ENCODE measurements at places on chromosomes 1 and 21. TPM values are rescaled to one million over a fixed set of nuclear protein-coding genes. Genes with fewer than 3 reads are reported as not detected.
A peak's percentile ranks its signal among the peaks of the same experiment; 100 is the strongest.

DNA sequence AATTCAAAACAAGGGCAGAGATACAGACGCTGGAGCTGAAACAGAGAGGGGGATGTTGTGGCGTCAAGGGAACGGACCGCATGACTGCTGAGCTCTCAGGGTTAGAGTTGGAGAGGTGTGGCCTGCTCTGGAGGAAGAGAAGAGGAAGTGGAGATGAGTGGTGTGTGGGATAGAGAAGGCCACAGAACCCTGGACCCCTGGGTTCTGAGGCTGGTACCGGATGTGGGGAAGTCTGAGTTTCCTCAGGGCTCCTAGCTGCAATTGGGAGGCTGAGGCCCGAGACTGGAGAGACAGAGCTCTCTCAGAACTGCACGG lies 1.8 kb downstream of the BCAN start:
- H3K4me3 ChIP-seq: no peak overlapping the region
- no peak overlapping the region for H3K27ac ChIP-seq
- peaks cover 17% of the 10 kb centered on the region for H3K27me3 ChIP-seq
- H3K36me3 ChIP-seq: no peaks in the 10 kb centered on the region

DNA sequence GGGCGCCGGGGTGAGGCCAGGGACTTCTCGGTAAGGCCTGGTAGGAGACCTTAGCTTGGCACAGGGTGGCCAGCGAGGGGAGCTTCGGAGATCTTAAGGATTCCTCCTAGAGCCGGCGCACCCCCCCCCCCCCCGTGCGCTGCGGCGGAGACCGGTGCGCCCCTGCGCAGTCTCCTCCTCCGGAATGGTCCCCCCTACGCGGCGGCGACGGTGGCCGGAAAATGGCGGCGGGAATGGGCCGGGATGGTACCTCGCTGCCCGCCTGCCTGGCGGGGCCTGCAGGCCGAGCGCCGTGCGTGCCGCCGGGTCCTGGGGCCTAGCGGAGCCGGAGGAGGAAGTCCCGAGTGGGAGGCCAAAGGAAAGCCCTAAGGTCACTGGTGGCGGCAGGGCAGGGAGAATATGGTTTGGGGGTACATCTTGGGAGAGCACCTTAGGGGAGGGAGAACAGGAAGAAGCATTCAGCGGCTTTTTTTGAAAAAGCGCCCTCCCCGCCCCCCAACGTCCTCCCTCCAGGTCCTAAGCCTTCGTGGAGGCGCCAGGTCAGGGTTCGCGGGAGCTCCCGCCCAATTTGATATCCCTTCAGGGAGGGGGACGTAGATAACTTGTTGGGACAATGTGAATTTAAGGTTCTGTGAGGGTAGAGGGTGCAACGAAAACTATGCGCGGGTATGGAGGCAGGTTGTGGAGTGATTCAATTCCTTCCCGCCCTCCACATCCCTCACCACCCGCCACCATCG lies 429 bp downstream of the SRRM1 start:
- H3K27me3 ChIP-seq: no peaks in the 10 kb centered on the region
- H3K4me3 ChIP-seq: peak overlapping the region; percentile 90

DNA sequence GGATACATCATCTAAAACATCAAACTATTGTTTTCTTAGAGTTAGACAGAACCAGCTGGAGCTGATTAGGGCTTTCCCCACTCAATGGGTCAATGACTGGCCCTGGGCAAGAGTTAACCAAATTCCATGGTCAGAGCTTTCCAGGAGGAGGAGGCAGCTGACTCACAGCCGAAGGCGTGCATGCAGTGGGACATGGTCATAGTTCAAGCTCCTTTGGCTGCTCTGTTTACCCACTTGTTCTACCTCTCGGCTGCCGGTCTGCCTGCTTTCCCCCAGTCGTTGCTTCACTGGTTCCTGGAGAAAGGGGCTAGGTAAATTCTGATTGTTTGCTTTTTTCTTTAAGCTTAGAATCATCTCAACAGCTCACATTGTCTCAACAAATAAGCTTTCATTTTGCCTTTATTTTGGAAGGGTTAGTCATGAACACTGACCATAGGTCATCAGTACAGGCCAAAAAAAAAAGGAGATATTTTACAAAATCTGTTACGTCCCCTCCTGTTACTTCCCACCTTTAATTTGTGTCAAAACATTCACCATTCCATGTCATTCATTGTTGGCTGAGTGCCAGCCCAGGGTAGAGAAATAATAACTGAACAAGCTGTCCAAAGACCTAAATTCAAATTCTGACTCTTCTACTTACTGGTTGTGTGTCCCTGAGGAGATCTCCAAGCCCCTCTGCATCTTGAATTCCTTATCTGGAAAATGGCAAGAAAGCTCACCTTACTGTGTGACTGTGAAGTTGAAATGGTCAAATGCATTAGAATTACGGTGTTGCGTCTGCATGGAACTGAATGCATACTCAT lies 12.0 kb downstream of the MAB21L3 start:
- peak overlapping the region; percentile 31 for H3K27ac ChIP-seq
- H3K27me3 ChIP-seq: no peaks in the 10 kb centered on the region
- DNase-seq: peak; percentile 68
- H3K36me3 ChIP-seq: no peaks in the 10 kb centered on the region
- no peak overlapping the region for H3K4me3 ChIP-seq

GRCh38 chr1:20565234-20565633 lies 12.9 kb downstream of the FAM43B start:
- no peak for DNase-seq
- H3K4me3 ChIP-seq: no peak overlapping the region
- H3K4me1 ChIP-seq: no peaks in the 10 kb centered on the region
- no peaks in the 10 kb centered on the region for H3K27me3 ChIP-seq
- no peaks in the 10 kb centered on the region for H3K36me3 ChIP-seq

DNA sequence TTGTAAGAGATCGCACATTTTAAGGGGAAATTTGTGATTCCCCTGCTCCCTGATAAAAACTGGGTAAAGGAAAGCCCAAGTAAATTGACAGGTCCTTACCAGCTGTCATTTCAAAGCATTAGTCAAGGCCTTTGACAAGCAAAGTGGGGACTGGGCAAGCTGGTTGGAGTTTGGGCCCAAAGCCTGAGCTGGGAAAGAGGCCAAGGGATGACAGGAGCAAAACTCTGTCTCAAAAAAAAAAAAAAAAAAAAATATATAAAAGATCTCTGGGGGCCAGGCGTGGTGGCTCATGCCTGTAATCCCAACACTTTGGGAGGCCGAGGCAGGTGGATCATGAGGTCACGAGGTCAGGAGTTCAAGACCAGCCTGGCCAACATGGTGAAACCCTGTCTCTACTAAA lies 36.9 kb downstream of the SLC2A1 start:
- no peaks in the 10 kb centered on the region for H3K27me3 ChIP-seq
- no peaks in the 10 kb centered on the region for H3K4me1 ChIP-seq
- no peak overlapping the region for H3K4me3 ChIP-seq
- H3K36me3 ChIP-seq: no peaks in the 10 kb centered on the region
- no peak for DNase-seq

DNA sequence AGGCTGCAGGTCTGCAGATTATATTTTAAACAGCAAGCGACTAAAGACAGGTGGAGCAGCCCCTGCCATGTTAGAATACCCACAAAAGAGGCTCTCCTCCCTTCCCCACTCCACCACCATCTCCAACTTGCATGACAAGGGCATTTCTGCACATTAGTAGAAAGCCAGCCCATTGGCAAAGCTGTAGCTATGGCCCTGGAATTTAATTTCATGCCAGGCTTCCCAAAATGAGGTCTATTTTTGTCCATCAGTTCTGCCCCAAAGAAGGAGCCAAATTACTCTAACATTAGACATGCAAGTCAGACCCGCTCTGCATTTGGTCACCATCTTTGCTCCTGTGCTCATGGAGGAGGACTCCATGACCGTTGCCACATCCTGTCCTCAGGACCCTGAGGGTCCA lies 115.2 kb downstream of the LAMC2 start:
- DNase-seq: no peak
- no peaks in the 10 kb centered on the region for H3K36me3 ChIP-seq
- no peak overlapping the region for H3K27ac ChIP-seq
- H3K27me3 ChIP-seq: no peaks in the 10 kb centered on the region
- no peaks in the 10 kb centered on the region for H3K4me1 ChIP-seq

DNA sequence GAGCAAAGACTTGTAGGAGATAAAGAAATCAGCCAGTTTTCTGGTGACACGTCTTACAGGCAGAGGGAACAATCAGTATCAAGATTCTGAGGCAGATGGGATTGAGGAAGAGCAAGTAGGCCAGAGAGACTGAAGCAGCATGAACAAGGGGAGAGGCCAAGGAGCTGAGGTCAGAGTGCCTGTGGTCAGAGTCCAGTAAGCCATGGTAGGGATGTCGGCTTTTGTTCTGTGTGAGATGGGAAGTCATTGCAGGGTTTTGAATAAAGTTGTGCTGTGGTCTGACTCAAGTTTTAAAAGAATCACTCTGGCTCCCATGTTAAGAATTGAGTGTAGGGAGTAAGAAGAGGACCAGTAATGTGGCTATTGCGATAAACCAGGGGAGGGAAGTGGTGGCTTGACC lies 85.9 kb upstream of the IVNS1ABP start:
- DNase-seq: no peak
- no peaks in the 10 kb centered on the region for H3K4me1 ChIP-seq
- H3K4me3 ChIP-seq: no peak overlapping the region
- H3K27ac ChIP-seq: no peak overlapping the region
- H3K27me3 ChIP-seq: no peaks in the 10 kb centered on the region

KDF1 gene
- total RNA-seq: 37.9 TPM

- H3K4me3 ChIP-seq: no peak overlapping the region
- H3K27ac ChIP-seq: no peak overlapping the region
- no peaks in the 10 kb centered on the region for H3K36me3 ChIP-seq
- no peak for DNase-seq
- H3K4me1 ChIP-seq: no peaks in the 10 kb centered on the region
These were observed 45.3 kb downstream of the TIAM1 start for GRCh38 chr21:31298618-31299269.

TCHHL1 gene
- total RNA-seq: not detected

GOLT1A gene
- total RNA-seq: 11.6 TPM

GRCh38 chr1:7454895-7455784 lies 316.0 kb upstream of the VAMP3 start:
- no peak overlapping the region for H3K27ac ChIP-seq
- no peaks in the 10 kb centered on the region for H3K4me1 ChIP-seq
- H3K4me3 ChIP-seq: no peak overlapping the region
- no peaks in the 10 kb centered on the region for H3K36me3 ChIP-seq
- DNase-seq: no peak

GRCh38 chr1:39917825-39918224 lies 16.1 kb upstream of the MYCL start:
- DNase-seq: no peak
- no peaks in the 10 kb centered on the region for H3K4me1 ChIP-seq
- no peaks in the 10 kb centered on the region for H3K27me3 ChIP-seq
- no peaks in the 10 kb centered on the region for H3K36me3 ChIP-seq
- no peak overlapping the region for H3K27ac ChIP-seq

DNA sequence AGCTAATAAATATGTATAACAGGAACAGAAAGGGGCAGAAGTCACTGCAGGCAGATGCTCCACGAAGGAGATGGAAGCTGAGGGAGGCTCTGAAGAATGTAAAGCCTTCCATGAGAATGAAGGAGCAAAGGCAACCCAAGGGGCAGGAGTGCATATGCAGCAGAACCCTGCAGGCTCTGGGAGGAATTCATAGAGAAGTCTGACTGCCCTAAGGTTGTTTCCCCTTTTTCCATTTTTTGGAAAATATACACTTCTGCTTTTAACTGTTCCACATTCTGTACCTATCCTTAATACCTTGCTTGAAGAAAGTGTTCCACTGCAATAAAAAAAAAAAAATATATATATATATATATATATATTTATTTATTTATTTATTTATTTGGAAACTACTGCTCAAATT lies 69.6 kb downstream of the CD34 start:
- no peak for DNase-seq
- peaks cover 21% of the 10 kb centered on the region for H3K4me1 ChIP-seq
- H3K27me3 ChIP-seq: no peaks in the 10 kb centered on the region
- no peaks in the 10 kb centered on the region for H3K36me3 ChIP-seq

- no peaks in the 10 kb centered on the region for H3K36me3 ChIP-seq
- no peak for DNase-seq
- peak overlapping the region; percentile 99 for H3K27ac ChIP-seq
- H3K27me3 ChIP-seq: no peaks in the 10 kb centered on the region
- H3K4me1 ChIP-seq: peaks cover 51% of the 10 kb centered on the region
- H3K4me3 ChIP-seq: peak overlapping the region; percentile 98
These were observed 1.3 kb downstream of the MAP7D1 start for GRCh38 chr1:36157115-36157903.

GRCh38 chr21:32753818-32754585 lies 17.6 kb downstream of the PAXBP1 start:
- no peaks in the 10 kb centered on the region for H3K27me3 ChIP-seq
- no peaks in the 10 kb centered on the region for H3K36me3 ChIP-seq
- H3K4me3 ChIP-seq: no peak overlapping the region
- DNase-seq: no peak
- H3K27ac ChIP-seq: no peak overlapping the region
- no peaks in the 10 kb centered on the region for H3K4me1 ChIP-seq

CFHR1 gene
- total RNA-seq: not detected

DNA sequence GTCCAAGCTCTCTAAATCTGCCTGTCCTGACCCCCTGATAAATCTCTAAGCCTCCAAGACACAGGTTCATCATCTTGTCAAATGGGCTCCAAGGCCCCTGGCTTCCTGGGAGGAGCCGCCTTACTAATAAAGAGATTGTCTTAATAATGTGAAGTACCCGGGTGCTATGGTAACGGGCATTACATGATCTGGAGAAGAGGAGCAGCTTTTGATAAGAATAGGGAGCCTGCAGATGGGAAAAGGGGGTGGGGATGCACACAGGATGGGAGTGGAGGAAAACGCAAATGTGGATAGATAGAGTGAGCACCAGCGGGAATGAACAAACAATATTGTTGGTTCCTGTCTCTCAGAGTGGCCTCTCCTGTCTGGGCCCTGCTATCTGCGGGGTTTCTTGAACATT lies 11.9 kb upstream of the RXRG start:
- no peaks in the 10 kb centered on the region for H3K36me3 ChIP-seq
- no peaks in the 10 kb centered on the region for H3K4me1 ChIP-seq
- H3K27ac ChIP-seq: no peak overlapping the region
- no peaks in the 10 kb centered on the region for H3K27me3 ChIP-seq

KRTAP21-2 gene
- not detected for total RNA-seq

DNA sequence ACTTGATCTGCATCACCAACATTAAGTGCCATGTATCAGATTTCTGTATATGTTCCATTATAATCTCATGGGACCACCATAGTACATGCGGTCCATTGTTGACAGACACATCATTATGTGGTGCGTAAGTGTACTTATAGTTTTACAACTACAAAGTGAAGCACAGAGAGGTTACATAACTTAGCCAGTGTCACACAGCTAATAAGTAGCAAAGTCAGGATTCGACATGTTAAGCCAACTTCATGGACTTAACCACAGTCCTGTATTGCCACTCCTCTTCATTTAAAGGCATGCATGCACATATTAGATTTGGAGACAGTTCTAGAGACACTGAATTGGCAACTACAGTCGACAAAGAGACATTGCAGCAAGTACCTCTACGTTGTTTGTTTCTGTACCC lies 120.5 kb downstream of the ATF6 start:
- H3K36me3 ChIP-seq: no peaks in the 10 kb centered on the region
- no peaks in the 10 kb centered on the region for H3K4me1 ChIP-seq
- DNase-seq: no peak
- H3K4me3 ChIP-seq: no peak overlapping the region
- no peak overlapping the region for H3K27ac ChIP-seq
- H3K27me3 ChIP-seq: no peaks in the 10 kb centered on the region

SGIP1 gene
- total RNA-seq: 0.47 TPM

LORICRIN gene
- not detected for total RNA-seq

- no peaks in the 10 kb centered on the region for H3K36me3 ChIP-seq
- H3K27me3 ChIP-seq: no peaks in the 10 kb centered on the region
- H3K4me1 ChIP-seq: no peaks in the 10 kb centered on the region
- H3K4me3 ChIP-seq: no peak overlapping the region
- no peak overlapping the region for H3K27ac ChIP-seq
These were observed 24.3 kb downstream of the UBE2Q1 start for GRCh38 chr1:154533952-154534844.

- H3K27ac ChIP-seq: no peak overlapping the region
- no peaks in the 10 kb centered on the region for H3K4me1 ChIP-seq
- no peak for DNase-seq
- H3K27me3 ChIP-seq: no peaks in the 10 kb centered on the region
These were observed 492.6 kb downstream of the LMO4 start for GRCh38 chr1:87821335-87821697.

All from Peyer's patch (tissue), 4 donors.